ENCODE measurements at places on chromosomes 12 and 14.

- no peak for DNase-seq
These were observed 37.7 kb downstream of the GLT8D2 start for GRCh38 chr12:104012331-104012730.

- no peak for DNase-seq
These were observed 13.1 kb upstream of the SMCO3 start for GRCh38 chr12:14827043-14827442.

DNA sequence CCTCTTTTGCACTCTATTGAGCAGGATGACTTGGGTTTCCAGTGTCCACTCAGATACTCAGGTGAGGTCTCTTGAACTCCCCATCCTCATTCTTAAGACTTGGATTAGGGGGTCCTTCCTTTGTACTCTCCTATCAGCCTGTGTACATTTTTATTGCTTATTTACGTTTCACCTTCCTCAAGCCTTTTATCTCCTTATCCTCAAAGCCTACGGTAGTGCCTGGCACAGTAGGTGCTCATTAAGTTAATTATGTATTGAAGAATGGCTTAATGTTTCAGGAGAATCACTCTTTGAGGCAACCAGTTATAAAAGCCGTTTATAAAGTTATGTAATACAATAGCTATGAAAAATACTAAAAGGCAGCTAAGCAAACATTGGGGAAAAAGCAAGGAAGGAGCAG lies 315.7 kb downstream of the NPAS3 start:
- no peak for DNase-seq

DNA sequence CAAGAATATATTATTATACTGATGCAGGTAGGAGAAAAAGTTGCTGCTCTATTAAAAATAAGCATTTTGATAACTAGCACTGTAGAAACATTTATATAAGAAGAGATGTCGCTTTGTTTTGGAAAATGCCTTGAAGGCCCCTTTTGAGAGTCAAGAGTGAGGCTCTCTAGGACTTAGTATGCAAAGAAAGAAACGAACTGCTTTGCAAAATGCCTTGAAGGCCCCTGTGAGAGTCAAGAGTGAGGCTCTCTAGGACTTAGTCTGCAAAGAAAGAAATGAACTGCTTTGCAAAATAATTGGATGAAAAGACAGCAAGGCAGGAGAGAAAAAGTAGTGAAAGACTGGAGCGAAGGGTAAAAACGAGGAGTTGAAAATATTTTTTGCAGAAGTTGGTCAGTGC lies 65.9 kb downstream of the AVPR1A start:
- DNase-seq = no peak

DNA sequence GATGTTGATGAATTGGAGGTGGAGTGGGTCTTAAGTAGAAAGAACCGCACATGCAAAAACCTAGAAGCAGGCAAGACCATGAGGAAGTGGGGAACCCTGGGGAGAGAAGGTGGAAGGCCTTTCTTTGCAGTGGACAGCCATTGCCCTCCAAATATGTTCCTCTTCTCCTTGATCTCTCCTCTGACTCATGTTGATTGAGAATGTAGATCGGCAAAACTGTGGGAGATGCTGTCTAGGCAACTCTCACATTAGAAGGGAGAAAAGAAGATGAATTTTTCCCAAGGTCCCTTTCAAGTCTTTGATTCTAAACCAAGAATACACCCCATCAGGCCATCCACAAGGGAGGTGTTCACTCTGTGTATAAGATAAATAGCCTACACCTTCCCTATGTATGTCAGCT lies 257.5 kb downstream of the MSRB3 start:
- DNase-seq = no peak

DNA sequence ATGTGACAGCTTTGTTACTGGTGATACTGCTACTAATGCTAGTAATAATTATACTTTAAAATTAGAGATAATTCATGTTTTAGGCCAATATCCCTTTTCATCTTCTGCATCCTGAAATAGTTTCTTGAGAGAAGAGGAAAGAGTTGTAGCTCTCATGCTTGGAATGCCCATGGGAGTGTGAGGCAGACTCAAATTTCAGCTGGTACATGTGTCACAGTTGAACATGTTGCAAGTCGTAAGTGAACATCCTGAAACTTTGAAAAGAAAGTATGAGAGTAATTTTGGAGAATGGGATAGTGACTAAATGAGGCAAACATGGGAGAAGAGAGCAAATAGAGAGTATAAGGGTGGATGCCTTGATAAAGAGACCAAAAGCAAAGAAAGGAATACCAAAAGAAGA lies 168.0 kb downstream of the TMTC3 start:
- DNase-seq = no peak

GRCh38 chr12:122012184-122012583 lies 9.5 kb upstream of the BCL7A start:
- DNase-seq = no peak
